ENCODE measurements at places on chromosomes 11 and 22.

DNA sequence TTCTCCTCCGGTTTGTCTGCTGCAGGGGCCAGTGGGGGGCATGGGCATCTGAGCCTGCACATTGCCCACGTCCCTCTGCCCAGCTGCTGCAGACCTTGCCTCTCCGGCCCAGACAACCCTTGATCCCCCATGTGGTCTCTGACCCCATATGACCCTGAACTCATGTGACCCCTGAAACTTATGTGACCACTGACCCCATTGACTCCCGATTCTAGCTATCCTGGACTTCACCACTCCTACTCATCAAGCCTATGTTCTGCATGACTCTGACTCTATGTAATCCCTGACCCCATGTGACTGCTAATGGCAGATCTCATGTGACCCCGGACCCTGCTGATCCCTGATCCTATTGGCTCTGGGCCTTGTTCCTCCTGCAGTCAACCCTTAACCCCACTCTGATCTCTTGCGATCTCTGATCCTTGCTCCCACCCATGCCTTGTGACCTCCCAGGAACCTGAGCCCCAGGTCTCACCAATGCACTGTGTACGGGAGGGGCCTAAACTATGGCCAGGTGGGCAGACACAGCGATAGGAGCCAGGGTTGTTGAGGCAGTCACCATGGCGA, 5.7 kb downstream of the LTBP3 start:
- DNase-seq = no peak

DNA sequence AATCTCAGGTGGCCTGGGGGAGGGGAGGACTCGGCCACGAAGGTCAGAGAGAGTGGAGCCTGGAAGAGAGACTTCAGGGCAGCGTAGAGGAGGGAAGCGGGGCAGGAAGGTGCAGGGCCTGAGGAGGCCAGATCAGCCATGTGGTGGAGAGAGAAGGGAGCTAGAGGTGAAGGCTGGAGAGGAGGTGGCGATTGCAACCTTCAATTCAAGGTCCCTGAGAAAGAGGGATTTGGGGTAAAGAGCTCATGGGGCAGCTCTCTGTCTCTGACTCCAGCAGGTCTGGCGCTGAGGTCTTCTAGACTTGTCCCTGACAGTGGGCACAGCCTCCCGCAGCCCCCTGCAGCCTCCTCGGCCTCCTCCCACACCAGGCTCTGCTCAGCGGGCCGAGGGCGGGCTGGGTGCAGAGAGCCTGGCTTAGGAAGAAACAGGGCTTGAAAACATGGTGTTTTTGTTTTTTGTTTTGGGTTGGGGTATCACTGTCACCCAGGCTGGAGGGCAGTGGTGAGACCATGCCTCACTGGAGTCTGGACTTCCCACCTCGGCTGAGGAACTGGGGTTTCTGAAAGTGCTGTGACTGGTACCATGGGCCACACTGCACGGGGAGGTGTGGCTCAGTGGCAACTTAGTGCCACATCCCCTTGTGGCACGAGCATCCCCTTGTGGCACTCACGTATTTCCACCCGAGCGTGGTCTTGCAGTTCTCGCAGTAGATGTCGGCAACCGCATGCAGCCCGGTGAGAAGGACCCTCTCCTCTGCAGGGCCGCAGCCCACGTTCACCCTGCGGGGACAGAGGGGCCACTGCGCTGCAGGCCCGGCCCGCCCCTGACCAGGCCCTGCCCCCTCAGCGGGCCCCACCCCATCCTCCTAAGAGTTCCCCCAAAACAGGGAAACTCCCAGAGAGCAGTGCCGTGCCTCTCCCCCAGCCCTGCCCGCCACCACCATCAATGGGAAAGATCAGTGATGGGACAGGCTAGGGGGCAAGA, 32.6 kb downstream of the YPEL1 start:
- no peak for DNase-seq

GRCh38 chr11:75899806-75900205, 84.8 kb downstream of the UVRAG start:
- no peak for DNase-seq

DNA sequence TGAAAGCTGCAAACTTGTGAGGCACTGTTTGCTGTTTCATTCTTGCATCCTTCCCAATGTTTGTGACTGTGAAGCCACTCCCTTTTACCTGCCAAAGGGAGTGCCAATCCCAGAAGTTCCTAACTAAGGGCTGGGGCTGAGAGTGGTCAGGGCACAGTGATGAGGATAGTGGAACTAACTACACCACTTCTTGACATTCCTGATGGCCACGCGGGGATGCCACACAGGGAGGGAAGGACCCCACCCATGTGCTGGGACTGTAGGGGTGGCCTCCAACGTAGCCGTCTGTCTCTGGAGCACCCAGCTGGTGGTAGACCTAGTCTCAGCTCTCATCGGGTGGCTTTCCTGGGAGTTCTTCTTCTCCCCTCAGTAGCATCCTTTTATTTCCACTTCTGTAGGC, 335.5 kb downstream of the CADM1 start:
- no peak for DNase-seq

GRCh38 chr11:67177399-67178281, 58.6 kb downstream of the KDM2A start:
- no peak for DNase-seq

DNA sequence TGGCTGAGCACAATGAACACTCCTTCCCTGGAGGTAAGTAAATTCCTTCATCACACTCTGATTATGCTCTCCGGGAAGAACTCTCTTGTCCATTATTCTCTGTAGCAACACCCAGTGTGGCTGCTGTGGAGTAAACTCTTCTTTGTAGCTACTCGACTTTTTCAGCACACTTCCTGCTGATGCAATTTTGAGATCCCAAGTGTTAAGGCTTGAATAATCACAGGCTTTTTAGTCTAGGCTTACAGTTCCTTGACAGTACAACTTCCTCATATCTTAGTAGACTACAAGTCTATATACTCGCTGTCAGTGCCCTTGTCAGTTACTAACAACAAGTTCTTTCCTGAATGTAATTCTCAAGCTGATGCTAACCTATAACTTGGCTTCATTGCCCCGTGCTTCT, 301.8 kb upstream of the API5 start:
- no peak for DNase-seq

DNA sequence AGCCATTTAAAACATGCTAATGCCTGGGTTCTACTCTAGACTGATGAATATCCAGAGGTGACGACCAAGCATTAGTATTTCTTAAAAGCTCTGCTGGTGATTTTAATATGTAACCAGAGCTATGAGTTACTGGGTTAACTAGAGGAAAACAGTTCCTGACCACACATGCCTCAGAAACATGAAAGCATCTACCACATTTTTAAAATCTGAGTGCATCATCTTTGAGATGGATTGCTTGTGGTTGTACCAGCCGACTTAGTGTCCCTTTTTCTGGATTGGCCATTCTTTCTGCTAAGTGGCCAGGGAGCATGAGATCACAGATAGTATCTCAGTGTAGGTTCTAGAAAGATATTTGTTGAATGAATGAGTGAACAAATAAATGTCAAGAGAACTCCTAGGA, 152.4 kb downstream of the NTM start:
- DNase-seq = no peak

Data from posterior vena cava (tissue), 2 donors.